ENCODE measurements at places on chromosomes 1 and 21.

- no peak for DNase-seq
Measured at GRCh38 chr1:31416101-31416736, 3.2 kb downstream of the SERINC2 start.

GRCh38 chr1:222373216-222373615 is 174.7 kb downstream of the HHIPL2 start:
- DNase-seq = no peak

GRCh38 chr1:160114085-160114484 is 1.5 kb upstream of the ATP1A2 start:
- DNase-seq = no peak

- DNase-seq = no peak
Measured at GRCh38 chr1:154840269-154841176, 29.6 kb downstream of the KCNN3 start.

DNA sequence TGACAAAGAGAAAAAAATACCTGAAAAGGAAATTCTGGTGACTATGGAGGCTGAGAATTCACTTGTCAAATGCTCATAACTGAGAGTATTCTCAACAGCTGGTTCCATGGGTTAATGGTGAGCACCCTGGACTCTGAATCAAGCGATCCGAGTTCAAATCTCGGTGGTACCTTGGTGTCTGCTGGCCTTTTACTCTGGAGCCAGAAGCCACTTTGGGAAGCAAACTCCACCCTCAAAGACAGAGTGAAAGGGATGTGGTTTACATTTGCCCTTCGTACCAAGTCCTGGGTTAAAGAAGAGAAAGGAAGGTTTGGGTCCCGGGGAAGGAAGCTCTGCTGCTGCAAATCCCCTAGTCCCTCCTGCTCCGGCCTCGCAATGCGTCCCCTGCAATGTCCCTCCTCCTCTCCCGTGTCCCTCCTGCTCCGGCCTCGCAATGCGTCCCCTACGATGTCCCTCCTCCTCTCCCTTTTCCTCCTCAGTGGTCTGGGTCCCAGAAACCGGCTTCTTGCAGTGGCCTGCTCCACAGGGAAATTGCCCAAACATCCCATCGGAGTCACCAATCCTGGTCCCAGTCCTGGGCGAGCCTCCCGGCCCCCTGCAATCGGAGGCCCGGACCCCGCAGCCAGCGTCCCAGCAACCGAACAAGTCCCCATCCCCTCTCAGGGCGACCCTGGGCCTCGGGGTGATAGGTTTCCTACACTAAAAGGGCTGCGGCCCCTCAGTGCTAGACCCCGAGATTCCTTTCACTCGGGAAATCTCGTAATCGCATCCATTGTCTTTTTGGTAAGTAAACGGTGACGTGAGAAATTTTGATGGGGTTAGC is 129.4 kb downstream of the PPIAL4G start:
- DNase-seq = peak; percentile 30

- DNase-seq = no peak
Measured at GRCh38 chr1:114368560-114369255, 142.3 kb downstream of the TRIM33 start.

All from T-helper 2 cell (primary cell).